Stimulated activated CD8-positive, alpha-beta memory T cell treated with anti-CD3 and anti-CD28 coated beads, Interleukin-15, amount 100 ng/mL, for 24 hours (primary cell): ENCODE measurements at places on chromosomes 12 and 14.

- no peak for DNase-seq
Observed at GRCh38 chr14:76169776-76170175, 18.1 kb downstream of the GPATCH2L start.

DNA sequence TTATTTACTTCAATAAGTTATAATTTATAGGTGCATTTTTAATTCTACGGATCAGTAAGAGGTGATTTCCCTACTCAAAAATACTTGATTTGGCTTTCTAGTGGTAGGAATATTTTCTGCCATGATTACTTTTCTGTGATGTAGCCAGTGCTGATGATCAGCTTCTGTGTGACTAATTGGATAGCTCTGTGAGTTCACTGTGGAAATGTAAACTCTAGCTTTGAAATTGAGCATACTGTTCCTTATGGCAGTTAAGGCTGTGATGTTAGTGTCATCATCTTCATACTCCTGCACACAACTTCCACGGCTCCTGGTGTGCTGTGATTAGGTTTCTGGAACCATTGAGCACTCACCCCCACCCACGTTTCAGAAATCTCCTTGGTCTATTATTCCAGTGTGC is 48.2 kb downstream of the PLEKHA5 start:
- no peak for DNase-seq

DNA sequence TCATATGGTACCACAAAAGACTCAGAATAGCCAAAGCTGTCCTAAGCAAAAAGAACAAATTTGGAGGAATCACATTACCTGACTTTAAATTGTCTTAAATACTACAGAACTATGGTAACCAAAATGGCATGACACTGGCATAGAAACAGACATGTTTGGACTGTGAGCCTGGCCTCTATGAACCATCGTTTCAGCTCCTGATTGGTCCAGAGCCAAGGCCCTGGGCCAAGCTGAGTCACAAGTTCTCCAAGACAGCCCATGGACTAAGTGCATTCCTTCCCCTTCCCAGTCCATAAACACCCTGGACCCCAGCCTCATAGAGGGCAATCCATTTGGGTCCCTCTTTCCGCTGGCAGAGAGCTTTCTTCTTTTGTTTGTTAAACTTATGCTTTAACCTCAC is 12.1 kb upstream of the PRR4 start:
- no peak for DNase-seq

DNA sequence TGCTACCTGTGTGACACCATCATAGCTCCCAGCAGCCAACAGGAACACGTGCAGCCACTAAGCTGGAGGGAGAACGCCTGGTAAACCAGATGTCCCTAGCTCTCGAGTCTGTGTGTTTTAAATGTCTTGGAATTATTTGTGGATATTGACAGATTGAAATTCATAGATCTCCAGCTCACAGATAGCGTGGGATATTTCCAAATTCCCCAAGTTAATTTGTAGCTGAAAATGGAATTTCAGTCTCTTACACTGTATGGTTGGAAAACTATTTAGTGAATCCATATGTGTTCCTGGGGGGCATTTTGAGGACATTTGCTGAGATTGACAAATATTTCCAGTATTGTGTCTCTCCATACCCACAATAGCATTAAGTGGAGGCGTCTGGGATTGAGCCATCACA is 618.6 kb upstream of the TMEM132C start:
- no peak for DNase-seq

DNA sequence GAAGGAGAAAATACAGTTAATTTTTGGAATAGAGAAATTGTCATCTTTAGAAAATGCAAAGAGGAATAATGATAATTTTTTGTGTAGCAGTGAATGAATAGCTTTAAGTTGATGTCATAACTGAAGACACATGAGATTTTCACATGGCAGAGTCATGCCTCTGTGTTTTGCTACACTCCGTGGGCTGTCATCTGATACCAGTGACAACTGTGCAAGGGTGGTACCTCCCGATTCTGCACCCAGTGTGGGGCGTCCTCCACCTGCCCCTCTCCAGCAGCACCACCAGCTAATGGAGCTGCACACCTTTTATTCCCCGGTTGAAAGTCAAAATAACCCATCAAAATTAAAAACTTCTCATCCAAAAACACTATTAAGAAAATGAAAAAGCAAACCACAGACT is 47.2 kb downstream of the ANKRD9 start:
- no peak for DNase-seq

- no peak for DNase-seq
Observed at GRCh38 chr14:100035700-100036099, 29.5 kb upstream of the EVL start.

- no peak for DNase-seq
Observed at GRCh38 chr14:100874411-100875091, 29.0 kb downstream of the RTL1 start.

- DNase-seq = no peak
Observed at GRCh38 chr12:23628806-23629205, 320.7 kb downstream of the SOX5 start.

GRCh38 chr12:5200278-5201087 is 156.8 kb downstream of the KCNA5 start:
- DNase-seq = no peak

DNA sequence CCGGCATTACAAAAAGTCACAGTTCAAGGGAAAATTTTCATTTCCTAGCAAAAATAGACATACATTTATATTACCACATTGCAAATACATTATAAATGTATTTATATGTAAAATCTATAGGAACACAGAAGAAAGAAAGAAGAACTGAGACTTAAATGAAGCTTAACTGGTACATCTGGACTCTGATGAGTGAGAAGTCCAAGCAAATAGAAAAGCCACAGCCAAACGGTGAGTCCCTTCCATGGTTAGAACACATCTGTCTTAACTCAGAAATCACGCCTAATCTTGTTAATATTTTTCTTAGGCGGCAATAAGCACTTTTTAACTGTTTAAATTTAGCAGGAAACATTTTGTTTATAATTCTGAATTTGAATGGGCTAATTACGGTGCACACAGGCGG is 9.4 kb upstream of the KLRB1 start:
- no peak for DNase-seq

GRCh38 chr12:92546259-92546634 is 156.5 kb upstream of the PLEKHG7 start:
- no peak for DNase-seq
